ENCODE measurements at places on chromosomes 1 and 21.

GRCh38 chr1:65146908-65147423 lies 1.0 kb upstream of the AK4 start:
- no peak for DNase-seq

- DNase-seq, result no peak
Observed at GRCh38 chr1:115052454-115053083, 22.9 kb downstream of the TSHB start.

DNA sequence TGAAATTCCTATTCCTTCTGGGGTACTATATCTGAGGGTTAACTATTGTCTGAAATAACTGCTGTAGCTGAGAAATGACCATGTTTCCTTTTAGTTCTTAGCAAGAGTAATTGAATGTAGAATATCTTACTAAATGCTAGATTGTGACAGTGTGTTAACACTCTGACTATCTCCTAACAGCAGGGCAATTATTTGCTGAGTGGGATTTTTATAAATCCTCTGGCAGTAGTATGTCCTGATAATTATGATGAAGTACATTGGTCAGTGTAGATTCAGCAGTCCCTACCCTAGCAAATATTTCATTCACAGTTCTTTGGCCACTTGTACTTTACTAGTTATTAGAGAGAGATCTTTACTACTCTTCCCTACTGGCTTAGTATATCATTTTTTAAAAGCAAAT lies 138.6 kb downstream of the SPATA17 start:
- no peak for DNase-seq

DNA sequence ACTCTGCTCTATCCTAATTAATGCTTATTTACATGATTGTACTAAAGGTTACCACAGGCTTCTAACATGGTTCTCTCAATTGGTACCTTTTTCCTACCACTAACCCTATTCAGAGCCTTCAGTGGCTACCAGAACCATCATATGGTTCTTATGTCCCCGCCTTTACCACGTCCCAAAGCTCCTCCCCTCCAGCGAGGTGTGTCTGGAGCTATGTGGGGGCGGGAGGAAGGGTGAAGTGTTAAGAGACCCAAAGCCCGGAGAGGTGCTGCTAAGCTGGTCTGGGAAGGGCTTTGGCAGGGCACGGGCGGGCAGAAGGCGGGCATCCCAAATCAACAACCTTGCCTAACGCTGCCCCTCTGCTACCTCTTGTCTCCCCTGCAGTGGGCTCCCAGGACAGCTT lies 10.0 kb downstream of the SPATA46 start:
- no peak for DNase-seq

DNA sequence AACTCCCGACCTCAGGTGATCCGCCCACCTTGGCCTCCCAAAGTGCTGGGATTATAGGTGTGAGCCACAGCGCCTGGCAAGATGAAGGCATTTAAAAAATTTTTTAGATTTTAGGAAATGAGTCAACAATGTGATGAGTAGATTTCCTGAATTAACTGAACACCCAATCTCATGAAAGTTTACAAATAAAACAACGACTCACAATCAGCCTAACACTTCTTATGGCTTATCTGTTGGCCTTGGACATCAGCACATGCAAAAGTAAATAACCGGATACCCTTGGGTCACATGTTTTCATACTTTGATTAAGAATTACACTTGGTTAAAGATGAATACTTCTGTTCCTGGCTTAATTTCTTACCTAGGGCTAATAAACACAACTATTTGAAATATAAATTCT lies 3.0 kb downstream of the GNG12 start:
- DNase-seq, result peak; percentile 39

DNA sequence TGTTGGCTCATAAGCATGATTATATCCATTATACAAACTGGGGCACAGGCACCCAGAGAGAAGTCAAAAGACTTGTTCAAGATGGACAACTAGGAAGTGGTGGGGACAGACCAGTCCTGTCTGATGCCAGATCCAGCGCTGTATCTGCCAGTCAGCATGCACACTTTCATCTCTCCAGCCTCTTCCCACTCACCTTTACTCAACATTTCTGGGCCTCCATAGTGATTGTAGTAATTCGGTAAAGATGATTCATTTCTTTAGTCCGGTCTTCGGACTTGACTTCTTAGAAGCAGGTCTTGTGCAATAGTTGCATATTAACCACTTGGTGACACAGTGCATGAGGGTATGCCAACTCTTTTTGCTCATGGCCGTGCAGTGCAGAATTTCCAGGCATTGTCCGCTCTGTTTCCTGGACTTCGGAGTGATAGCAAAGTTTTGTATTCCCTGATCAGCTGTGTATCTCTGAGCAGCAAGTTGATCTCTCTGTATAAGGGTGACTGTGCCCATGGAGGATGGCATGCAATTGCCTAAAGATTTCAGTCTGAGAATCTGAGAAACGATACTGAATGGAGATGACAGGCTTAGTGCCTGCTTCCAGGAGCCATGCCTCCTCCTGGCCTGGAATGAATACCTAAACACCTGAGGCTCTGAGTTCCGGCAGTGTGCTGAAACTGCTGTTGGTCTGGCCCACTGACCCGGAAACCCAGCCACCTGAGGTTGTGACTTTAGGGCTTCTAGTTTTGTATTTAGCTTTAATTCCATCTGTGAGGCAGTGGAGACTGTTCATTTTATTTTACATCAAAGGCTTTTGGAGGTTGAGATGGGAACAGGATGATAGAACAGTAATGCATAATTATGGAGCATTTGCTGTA lies 39.0 kb downstream of the GALNT2 start:
- peak; percentile 60 for DNase-seq

DNA sequence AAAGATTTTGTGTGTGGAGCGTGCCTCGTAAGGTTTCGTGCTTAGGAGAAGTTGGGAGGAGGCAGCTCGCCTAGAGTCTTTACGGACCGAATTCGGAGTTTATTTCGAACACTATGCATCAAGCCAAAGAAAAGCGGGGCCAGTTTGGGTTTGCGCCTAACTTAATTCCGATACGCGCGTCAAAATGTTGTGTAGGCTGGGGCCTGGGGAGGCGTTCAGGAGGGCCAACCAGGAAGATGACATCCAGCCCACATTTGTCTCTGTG lies 6.4 kb downstream of the FOXD2 start:
- no peak for DNase-seq

- peak; percentile 69 for DNase-seq
Observed at GRCh38 chr1:161921990-161922389, 101.7 kb downstream of the OLFML2B start.

DNA sequence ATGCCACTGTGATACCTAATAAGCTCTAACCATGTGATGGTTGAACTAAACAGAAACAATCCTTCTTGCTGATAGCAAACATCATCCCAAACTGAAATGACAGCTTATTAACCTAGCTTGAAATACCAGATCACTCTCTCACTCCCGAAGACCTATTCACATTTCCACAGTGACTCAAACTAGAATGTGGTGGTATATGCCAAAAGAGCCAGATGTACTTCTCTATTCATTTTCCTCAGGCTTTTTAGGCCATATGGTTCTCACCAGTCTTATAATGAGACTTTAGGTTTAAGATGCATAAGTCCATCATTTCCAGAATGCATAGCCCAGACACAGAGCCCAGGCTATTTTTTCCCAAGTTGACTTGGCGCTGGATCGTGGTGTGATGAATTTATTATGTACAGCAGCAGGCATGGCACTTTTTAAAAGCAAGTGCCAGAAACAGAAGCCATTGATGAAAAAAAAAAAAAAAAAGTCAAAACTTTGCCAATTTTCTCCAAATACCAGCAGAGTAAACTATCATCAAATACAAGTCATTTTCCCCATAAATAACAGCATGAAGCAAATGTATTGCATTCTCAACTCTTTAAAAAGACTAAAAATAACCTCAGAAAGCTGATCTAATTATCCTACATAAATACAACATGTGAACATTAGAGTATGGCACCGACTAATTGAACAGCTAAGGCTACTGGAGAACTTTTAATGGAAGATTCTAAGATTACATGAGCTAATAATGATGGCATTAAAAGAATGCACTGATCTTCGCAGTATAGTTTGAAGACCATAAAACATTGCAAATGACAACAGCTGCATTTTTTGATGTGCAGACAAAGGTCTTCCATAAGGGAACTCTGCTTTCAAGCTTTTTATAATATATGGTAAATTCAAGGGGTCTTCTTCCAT lies 365.4 kb downstream of the LRRIQ3 start:
- DNase-seq, result peak; percentile 63

- DNase-seq, result peak; percentile 19
Observed at GRCh38 chr1:204894031-204894430, 23.4 kb downstream of the NFASC start.

DNA sequence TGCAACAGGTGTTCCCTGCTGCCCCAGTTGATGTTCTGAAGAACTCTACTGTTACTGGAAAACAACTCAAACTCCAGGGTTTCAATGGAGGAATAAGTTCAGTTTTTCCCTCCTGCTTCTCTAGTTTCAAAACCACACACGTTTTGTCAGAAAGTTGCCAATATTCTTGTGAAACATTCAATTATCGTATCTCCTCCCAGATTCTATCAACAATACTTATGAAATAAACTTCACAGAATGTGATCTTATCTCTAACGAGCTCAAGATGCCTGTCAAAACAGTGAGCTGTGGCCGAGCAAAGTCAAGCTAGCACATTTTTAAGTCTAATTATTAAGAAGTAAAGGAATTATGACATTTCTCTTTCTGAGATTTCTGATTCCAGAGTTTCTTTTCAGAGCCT lies 4.7 kb downstream of the OR2B11 start:
- DNase-seq, result no peak

- no peak for DNase-seq
Observed at GRCh38 chr1:3928586-3928985, 28.5 kb upstream of the C1orf174 start.

- no peak for DNase-seq
Observed at GRCh38 chr1:64171246-64171645, 32.2 kb upstream of the UBE2U start.

- no peak for DNase-seq
Observed at GRCh38 chr1:215772151-215772550, 205.0 kb downstream of the KCTD3 start.

DNA sequence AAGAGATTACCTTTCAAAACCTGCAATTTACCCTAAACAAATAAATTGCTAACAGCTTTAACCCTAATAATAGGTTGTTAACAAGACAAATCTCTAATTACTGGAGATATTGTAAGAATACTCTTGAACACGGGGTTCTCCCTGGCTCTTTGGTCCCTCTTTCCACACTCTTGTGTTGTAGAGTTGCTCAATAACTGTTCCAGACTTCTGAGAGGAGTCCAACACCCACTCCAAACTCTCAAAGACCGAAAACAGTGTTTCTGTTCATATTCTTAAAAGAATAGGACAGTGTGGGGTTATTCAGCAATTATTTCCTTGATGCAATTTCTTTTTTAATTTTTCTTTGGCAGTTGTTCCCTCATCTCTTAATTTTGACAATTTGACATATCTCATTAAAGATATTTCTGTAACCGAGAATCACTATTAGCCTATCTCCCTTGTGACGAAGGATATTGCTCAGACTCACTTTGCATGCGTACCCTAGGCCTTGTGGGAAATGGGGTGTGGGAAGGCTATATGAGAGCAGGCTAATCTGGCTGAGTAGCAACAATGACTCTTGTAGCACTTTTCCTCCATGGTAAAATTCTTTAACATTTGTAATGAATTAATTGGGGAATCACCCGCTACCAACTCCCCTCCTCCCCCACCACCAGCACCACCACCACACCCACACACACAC lies 90.7 kb downstream of the SLC25A24 start:
- DNase-seq, result no peak

- DNase-seq, result no peak
Observed at GRCh38 chr1:22139817-22140216, 3.1 kb downstream of the WNT4 start.

DNA sequence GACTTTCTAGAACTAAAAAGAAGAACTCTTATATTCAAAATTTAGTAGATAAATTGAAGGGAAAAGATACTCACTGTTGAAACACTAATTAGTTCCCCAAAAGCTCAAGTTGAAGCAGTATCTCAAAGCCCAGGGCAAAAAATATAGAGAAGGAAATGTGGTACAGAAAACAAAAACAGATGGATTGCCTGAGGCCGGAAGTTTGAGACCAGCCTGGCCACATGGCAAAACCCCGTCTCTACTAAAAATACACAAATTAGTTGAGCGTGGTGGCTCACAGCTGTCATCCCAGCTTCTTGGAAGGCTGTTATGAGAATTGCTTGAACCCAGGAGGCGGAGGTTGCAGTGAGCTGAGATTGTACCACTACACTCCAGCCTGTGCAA lies 36.0 kb downstream of the FAM177B start:
- no peak for DNase-seq

GRCh38 chr21:19076031-19076430 lies 672.4 kb upstream of the TMPRSS15 start:
- no peak for DNase-seq

GRCh38 chr21:45270306-45270821 lies 17.3 kb downstream of the POFUT2 start:
- no peak for DNase-seq

DNA sequence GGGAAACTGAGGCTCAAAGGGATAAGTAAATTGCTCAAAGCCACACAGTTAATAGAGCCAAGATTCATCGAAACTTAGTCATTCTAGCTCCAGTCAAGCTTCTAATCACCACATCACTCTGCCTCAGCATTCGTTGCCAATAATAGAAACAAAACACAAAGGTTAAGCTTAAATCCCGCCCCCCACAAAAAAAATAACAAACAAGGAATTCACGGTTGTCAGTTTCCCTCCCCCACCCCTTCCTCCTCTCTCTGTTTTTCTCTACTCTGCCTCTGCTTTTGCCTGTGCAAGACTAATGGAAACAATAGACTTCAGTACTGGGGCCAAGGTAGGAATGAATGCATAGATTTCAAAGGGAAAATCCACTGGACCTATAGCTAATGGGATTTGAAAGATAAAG lies 70.7 kb upstream of the ZNF644 start:
- no peak for DNase-seq

- DNase-seq, result no peak
Observed at GRCh38 chr1:24062221-24062620, 49.7 kb downstream of the MYOM3 start.

- no peak for DNase-seq
Observed at GRCh38 chr1:216224233-216224632, 199.0 kb downstream of the USH2A start.

DNA sequence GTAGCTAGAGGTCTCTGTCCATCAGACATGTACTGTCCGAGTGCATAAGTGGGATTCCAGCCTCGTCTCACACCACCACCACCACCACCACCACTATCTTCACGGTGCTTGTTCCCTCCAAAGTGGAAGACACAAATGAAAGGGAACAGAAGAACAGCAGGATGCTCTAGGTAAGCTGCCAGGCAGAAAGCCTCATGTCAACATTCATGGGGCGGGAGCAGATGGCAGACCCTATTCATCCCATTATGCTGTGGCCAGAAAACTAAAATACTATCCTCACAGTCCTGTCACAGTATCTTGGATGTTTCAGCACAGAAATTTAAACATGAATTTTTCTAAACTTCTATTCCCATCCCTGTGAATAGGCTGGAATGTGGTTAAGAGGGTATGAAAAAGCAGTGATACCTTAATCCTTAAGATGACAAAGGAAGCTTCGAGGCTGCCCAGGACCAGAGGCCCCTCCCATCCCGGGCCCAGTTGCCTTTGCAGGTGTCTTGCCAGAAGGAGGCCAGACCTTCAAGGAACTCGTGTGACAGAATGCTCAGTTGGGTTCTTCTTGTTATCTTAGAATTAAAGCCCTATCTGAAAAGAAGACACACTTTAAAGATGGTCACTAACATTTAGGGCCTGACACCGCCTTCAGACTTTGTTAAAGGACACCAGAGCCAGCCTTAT lies 24.7 kb downstream of the APCS start:
- no peak for DNase-seq

GRCh38 chr21:26282058-26282457 lies 111.5 kb upstream of the APP start:
- DNase-seq, result no peak

GRCh38 chr1:213337025-213337678 lies 286.1 kb downstream of the RPS6KC1 start:
- no peak for DNase-seq

Data from fibroblast of skin of right quadriceps (primary cell).